ENCODE measurements at places on chromosomes 11 and 22. TPM values are rescaled to one million over a fixed set of nuclear protein-coding genes. Genes with fewer than 3 reads are reported as not detected.

DNA sequence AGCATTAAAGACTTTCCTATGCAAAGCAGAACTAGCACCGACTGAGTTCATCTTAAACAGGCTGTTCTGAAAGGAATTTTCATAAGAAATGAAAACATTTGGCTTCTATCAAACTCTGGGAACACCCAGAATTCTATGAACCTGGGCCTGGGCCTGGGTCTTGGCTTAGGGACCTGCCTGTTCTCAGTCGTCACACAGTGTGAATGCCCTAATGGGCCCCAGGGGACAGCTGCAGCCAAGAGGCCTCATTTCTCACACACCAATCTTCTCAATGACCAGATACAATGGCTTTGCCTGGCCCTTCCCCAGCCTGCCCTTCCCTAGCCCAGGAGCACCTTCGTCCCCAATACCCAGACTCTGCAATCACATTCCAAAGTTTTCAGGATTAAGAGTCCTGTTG is 234.9 kb upstream of the ARHGAP20 start:
- DNase-seq, result no peak
- H3K4me1 ChIP-seq, result no peaks in the 10 kb centered on the region
- no peak overlapping the region for H3K4me3 ChIP-seq
- no peak overlapping the region for H3K27ac ChIP-seq
- peaks cover 2% of the 10 kb centered on the region for H3K27me3 ChIP-seq
- H3K36me3 ChIP-seq, result no peaks in the 10 kb centered on the region

GRCh38 chr11:3799873-3800272 is 2.5 kb upstream of the NUP98 start:
- peaks cover 30% of the 10 kb centered on the region for H3K4me1 ChIP-seq
- H3K27me3 ChIP-seq, result no peaks in the 10 kb centered on the region
- DNase-seq, result no peak
- no peak overlapping the region for H3K27ac ChIP-seq
- H3K36me3 ChIP-seq, result peaks cover 14% of the 10 kb centered on the region

DNA sequence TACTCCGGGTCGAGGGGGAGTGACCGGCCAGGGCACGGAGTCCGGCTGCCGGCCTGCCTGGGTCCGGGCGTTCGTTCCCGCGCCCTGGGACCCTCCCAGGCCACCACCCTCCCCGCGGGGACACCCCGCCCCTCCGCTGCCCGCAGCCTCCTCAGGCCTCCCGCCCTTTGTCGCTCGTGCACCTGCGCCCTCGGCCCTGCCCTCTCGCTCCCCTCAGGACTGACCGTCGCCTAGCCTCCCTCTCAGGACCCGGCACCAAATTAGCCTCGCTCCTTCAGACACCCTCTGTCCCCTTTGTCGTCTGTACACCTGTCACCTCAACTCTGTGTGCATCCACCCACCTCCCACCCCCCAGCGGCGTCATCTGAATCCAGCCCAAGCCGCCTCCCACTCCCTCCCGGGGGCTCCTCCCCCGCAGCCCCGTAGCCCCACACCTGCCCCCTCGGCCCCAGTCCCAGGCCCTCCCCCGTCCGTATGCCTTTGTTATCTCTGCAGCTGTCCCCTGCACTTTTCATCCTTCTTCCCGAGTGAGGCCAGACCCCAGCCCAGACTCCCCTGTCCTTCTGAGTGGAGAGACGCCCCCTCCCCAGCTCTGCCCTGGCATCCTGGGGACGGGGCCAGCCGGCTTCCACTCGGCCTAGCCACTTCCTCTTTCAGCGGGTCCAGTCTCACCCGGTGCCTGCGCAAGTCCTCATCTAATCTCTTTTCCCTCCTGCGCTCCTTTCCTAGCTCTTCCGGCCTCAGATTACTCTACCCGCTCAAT is 643 bp downstream of the TIGD3 start:
- peak; percentile 73 for DNase-seq
- H3K27me3 ChIP-seq, result peaks cover 15% of the 10 kb centered on the region
- peaks cover 8% of the 10 kb centered on the region for H3K36me3 ChIP-seq
- H3K27ac ChIP-seq, result peak overlapping the region; percentile 82
- peaks cover 21% of the 10 kb centered on the region for H3K4me1 ChIP-seq
- peak overlapping the region; percentile 85 for H3K4me3 ChIP-seq

- no peak overlapping the region for H3K27ac ChIP-seq
- H3K4me3 ChIP-seq, result no peak overlapping the region
- peaks cover 5% of the 10 kb centered on the region for H3K36me3 ChIP-seq
- no peaks in the 10 kb centered on the region for H3K4me1 ChIP-seq
- no peak for DNase-seq
Measured at GRCh38 chr22:30717952-30718351, 23.3 kb downstream of the OSBP2 start.

DNA sequence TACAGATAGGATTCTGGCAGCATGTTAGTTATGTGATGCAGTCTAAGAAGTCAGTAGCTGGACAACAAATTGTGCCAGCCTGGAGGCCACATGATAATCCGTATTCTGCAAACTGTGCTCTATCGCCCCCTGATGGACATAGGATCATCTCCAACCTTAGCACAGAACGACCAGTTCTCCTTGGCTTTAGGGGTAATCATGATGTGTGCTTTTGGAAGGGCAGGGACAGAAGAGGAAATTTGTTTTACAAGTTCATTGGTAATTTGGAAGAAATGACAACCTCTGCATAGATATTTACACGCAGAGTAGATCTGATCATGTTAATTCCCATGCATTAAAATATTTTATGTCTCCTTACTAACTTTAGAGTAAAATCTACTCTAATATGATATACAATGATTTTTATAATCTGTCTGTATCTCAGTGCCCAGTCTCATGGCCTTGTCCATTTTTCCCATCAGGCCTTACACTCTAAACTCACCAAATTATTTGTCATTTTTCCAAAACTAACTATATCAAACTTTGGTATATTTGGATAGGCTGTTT is 12.1 kb downstream of the OR10D3 start:
- H3K27me3 ChIP-seq, result peaks cover 22% of the 10 kb centered on the region
- H3K27ac ChIP-seq, result no peak overlapping the region
- H3K4me3 ChIP-seq, result no peak overlapping the region
- H3K4me1 ChIP-seq, result no peaks in the 10 kb centered on the region
- no peaks in the 10 kb centered on the region for H3K36me3 ChIP-seq
- DNase-seq, result peak; percentile 56

DNA sequence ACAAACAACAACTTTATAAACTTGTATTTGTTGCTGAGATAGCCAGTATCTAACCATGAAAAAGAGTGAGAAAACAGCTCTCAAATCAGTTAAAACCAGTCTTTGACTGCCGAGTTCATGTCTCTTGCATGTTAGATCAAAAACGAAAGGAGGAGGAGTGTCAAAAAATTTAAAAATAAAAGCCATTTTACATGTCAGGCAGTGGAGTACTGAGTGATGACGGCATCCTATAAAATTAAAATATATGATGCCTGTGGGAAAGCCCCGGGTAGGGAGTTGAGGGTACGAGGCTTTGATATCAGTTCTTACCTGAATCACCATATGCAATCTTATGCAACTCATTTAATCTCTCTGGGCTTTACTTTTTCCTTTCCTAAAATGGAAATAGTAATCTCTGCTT is 117.3 kb downstream of the ETS1 start:
- peaks cover 92% of the 10 kb centered on the region for H3K36me3 ChIP-seq
- H3K4me1 ChIP-seq, result peaks cover 95% of the 10 kb centered on the region
- H3K4me3 ChIP-seq, result peak overlapping the region; percentile 56

GRCh38 chr22:22942511-22943329 is 55.1 kb downstream of the IGLL5 start:
- no peaks in the 10 kb centered on the region for H3K36me3 ChIP-seq
- peak; percentile 82 for DNase-seq
- peaks cover 7% of the 10 kb centered on the region for H3K27me3 ChIP-seq

GRCh38 chr22:36162127-36163034 is 1.8 kb upstream of the APOL3 start:
- H3K4me3 ChIP-seq, result peak overlapping the region; percentile 98
- H3K27me3 ChIP-seq, result no peaks in the 10 kb centered on the region
- H3K36me3 ChIP-seq, result peaks cover 21% of the 10 kb centered on the region
- peak; percentile 88 for DNase-seq
- H3K4me1 ChIP-seq, result peaks cover 89% of the 10 kb centered on the region

DNA sequence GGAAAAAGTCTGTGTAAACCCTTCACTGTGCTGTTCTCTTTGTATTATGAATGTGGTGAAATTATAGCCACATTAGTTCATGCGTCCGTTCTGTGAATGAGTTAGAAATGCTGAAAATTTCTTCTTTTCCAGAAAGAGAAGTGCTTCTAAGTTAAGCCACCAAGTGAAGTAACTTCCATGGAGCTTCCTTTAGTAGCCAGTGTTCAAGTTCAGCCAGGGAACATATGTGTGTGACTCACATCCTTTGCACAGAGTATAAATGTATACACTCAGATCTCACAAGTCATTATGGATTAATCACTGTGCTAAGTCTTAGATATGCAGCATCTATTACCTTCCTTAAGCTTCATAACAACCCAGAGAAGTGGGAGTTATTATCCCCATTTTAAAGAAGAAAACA is 3.1 kb upstream of the MMP8 start:
- no peaks in the 10 kb centered on the region for H3K36me3 ChIP-seq
- H3K4me1 ChIP-seq, result no peaks in the 10 kb centered on the region
- no peak overlapping the region for H3K4me3 ChIP-seq
- DNase-seq, result no peak
- H3K27ac ChIP-seq, result no peak overlapping the region

The SLC35E4 gene
- 5.0 TPM for total RNA-seq

The OR2AG2 gene
- total RNA-seq, result not detected

The PRG3 gene
- total RNA-seq, result not detected

The SERHL2 gene
- 1.4 TPM for total RNA-seq

DNA sequence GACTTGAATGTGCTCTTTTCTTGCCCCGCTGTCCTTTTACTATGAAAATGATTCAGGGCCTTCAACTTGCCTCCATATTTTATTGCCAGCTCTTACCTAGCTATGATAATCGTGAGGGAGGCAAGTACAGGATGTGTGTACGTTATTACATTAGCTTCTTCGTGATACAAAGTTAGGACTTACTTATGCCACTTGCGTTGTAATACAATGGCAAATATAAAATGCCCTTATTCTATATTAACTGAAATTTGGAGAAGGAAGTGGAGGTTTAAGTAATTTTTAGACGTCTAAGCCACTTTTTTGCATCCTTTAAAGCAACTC is 10.8 kb upstream of the CCT8L2 start:
- peaks cover 9% of the 10 kb centered on the region for H3K36me3 ChIP-seq
- no peaks in the 10 kb centered on the region for H3K4me1 ChIP-seq
- no peak overlapping the region for H3K4me3 ChIP-seq
- no peak overlapping the region for H3K27ac ChIP-seq

GRCh38 chr11:79159657-79160450 is 281.0 kb downstream of the TENM4 start:
- no peaks in the 10 kb centered on the region for H3K36me3 ChIP-seq
- H3K27ac ChIP-seq, result no peak overlapping the region
- H3K4me1 ChIP-seq, result no peaks in the 10 kb centered on the region
- H3K27me3 ChIP-seq, result no peaks in the 10 kb centered on the region

DNA sequence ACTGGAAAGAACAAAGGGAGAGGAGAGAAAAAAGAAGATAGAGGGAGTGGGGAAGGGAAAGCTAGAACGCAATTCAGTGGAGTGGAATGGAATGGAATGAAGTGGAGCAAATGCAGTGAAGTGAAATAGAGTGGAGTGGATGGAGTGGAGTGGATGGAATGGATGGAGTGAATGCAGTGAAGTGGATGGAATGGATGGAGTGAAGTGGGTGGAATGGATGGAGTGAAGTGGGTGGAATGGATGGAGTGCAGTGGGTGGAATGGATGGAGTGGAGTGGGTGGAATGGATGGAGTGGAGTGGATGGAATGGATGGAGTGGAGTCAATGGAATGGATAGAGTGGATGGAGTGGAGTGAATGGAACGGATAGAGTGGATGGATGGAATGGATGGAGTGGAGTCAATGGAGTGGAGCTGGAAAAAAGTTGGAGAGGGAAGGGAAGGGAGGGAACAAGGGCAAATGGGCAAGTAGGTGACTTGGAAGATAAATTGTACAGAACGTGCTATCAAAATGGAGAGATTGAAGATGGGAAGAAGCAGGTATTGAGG is 13.9 kb downstream of the IFITM10 start:
- peaks cover 3% of the 10 kb centered on the region for H3K36me3 ChIP-seq
- DNase-seq, result no peak
- H3K27ac ChIP-seq, result no peak overlapping the region
- peaks cover 13% of the 10 kb centered on the region for H3K4me1 ChIP-seq
- H3K27me3 ChIP-seq, result peaks cover 44% of the 10 kb centered on the region
- no peak overlapping the region for H3K4me3 ChIP-seq

All from activated CD8-positive, alpha-beta memory T cell treated with anti-CD3 and anti-CD28 coated beads, Interleukin-2, amount 10 ng/mL, durations not matched to agents 7 days and 5 days (primary cell).